ENCODE measurements at places on chromosomes 6 and 20.

DNA sequence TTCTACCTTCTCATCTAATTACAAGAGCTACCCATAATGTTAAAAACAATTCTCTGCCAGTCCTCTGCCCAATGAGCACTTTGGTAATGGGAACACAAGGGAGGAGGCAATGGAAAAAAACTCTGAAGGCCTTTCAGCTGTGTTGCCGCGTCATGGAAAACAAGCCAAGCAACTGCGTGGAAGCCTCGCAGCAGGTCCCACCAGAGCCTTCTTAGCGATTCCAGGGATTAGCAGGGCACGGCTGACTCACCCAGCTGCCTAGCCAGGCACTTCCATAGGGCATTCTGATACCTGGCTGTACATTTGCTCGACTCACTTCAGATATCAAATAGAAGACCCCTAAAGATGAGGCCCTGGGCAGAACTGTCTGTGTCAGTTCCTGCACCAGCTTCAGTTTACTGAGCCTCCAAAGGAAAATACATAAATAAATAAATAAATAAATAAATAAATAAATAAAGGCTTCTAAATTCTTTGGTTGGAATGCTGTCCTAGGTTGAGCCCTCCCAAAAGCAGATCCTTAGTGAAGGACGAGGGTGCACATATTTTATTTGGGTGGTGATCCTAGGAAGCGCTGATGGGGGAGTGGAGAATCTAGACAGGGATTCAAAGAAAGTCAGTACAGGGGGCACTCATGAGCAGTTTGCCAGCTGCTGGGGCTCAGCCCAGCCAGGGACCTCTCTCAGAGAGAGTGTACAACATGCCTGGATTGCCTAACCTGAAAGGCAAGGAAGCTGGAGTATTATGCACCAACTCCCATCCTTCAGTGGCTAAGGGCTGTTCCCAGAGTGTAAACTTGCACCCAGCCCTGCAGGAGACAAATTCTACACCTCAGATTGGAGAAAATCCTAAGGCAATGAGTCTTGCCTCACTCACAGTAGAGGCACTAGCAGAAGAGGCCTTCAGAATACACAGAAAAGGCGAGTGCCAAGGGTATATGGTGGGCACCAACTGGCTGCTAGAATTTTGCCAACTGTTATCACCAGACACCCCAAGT is 18.2 kb downstream of the SNAP25 start:
- DNase-seq: no peak

DNA sequence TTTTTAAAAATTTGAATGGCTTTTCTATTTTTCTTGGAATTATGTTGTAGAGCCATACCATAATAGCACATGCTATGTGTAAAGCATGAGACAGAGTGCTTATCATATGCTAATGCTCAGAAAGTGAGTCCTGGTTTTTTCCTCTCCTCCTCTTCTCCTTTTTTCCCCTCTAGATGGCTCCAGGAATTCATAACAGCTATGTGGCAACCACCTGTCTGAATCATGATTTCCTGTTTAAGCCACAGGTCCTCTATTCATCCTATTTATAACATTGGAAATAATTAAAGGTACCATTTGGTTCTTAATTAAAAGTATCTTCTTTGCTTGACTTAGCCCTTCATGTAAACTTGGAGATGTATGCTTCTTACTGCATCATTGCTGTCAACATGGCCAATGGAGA is 260.0 kb upstream of the MAP3K7 start:
- no peak for DNase-seq

DNA sequence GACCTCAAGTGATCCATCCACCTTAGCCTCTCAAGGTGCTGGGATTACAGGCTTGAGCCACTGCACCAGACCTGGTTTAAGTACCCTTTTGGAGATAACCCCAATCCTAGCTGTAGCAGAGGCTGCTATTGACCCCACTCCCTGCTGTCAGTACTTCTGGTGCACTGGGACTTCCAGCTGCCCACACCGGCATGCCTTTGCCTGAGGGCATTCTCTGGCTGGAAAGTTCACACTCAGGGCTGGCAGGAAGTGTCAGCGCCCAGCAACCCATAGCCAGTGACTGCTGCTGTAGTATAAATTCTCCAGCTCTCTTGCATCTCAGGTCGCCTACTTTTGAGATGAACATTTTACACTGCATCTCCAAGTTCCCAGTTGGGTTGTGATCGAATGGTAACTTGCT is 75.3 kb downstream of the UTRN start:
- no peak for DNase-seq

GRCh38 chr6:34987506-34987905 is 98.5 kb downstream of the ANKS1A start:
- no peak for DNase-seq

GRCh38 chr6:81063891-81064290 is 688.6 kb downstream of the TENT5A start:
- no peak for DNase-seq

- DNase-seq: peak; percentile 29
Observed at GRCh38 chr6:72084992-72085569, 198.7 kb downstream of the RIMS1 start.

DNA sequence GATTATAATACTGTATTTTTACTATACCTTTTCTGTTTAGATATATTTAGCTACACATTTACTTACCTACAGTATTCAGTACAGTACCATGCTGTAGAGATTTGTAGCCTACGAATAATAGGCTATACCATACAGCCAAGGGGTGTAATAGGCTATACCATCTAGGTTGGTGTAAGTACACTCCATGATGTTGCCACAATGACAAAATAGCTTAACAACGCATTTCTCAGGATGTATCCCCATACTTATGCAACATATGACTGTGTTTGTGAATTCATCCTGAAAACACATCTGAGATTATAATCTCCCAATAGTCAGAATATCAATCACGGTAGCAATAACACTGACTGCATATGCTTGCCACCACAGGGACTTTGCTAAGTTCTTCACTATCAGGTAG is 20.7 kb downstream of the B4GALT5 start:
- DNase-seq: peak; percentile 37

DNA sequence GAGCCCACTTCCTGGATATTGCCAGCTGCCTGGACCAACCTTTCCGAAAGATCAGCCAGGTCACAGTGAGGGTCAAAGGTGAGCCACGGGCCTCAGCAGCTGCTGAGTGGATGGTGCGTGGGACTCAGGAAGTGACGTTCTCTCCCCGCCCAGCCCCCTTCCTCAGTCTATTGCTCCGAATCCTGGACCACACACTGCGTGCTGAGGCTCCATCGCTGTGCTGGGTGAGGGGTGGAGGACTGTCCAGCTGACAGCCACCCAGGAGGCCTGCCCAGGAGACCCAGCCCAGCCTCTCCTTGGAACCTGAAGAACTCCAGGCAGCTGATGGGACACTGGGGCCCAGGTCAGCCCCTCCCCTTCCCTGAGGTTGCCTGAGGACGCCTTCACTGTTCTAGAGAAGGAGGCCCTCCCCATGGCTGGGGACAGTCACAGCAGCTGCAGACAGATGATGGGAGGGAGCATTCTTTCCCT is 94.4 kb upstream of the CD93 start:
- no peak for DNase-seq

DNA sequence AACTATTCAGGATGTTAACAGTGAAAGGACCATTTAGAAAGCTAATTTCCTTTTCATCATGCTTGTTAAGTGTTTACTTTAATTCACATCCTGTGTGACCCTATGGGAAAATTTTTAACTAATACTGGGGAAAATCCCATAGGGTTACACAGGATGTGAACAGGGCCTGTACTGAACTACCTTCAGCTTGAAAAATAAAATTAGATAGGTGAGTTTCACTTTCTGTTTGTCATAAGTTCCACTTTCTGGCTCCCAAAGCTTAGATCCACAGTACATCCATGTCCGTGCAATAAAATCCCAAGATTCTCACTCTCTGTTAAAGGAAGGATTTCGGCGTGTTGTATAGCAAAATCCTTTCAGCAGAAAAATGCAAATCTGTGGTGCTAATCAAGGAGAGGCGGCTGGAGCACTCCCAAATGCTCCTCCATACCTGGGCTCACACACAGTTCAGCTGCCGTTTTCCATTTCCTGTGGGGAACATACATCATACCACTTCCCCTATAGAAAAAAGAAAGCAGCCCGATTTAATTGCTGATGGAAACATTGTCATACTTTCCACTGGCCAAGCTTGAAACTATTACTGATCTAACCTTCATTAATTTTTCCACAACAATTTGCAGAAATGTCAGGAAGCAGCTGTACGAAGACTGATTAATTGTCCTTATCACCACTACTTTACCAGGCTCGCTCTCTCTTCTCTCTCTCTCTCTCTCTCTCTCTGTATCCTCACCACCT is 125.2 kb downstream of the HIVEP2 start:
- peak; percentile 65 for DNase-seq

DNA sequence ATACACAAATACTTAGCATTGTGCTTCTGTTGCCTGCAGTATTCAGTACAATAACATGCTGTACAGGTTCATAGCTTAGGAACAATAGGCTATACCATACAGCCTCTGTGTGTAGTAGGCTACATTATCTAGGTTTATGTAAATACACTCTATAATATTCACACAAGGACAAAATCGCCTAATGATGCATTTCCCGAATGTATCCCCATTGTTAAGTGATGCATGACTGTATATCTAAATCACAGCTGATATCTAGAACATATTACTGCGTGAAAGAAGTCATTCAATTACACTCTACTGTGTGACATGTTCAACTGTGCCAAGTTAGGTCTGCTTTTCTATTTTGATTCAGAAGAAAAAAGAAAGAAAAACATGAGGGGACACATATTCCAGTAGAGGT is 633.5 kb downstream of the RFPL4B start:
- no peak for DNase-seq
